Stimulated activated CD8-positive, alpha-beta memory T cell treated with anti-CD3 and anti-CD28 coated beads, Interleukin-2, amount 100 ng/mL, for 48 hours (primary cell): ENCODE measurements at places on chromosomes 16 and 17.

- DNase-seq, result no peak
Measured at GRCh38 chr17:41483531-41483930, 2.6 kb upstream of the KRT35 start.

DNA sequence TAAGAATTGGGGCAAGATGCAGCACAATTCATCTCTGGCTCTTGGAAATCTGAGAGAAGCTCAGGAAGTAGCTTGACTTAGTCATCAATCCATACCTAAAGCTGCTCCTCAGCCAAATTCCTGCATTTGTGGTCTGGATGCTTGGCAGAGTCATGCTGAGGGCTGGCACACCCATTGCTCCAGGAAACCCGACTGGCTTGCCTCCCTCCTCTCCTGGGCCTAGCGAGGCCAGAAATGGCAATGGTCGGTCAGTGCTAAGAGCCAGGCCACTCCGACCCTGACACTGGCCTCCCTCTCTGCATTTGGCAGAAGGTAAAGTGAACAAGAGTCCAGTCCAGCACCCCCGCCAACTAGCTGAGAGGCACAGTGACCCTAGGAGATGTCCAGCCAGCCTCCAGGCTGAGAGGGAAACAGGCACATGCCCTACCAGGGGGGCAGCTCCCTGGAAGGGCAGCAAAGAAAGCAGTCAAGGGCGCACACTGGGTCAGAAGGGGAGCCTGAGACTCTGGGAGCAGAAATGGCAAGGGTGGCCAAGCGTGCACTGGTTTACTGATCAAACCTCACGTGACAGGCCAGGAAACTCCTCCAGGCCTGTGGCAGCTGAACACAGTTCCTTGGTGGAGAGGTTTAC lies 10.0 kb downstream of the POLDIP2 start:
- DNase-seq, result no peak

DNA sequence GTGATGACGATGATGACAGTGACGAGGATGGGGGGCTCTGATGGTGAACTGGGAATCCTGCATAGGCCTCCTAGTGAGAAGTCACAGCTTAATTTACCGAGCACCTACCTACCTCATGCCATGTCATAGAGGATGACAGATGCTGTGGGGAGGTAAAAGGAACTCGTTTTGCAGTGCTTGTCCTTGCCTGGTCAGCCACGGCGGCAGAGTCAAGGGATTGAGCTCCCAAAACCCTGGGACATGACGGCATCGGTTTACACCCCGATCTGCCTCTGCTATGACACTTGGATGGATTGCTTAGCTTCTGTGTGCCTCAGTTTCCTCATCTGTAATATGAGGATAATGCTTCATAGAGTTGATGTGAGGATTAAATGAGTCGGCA lies 103.2 kb downstream of the NTN1 start:
- no peak for DNase-seq

- DNase-seq, result peak; percentile 90
Measured at GRCh38 chr17:7204828-7205461, 14.7 kb downstream of the DLG4 start.

DNA sequence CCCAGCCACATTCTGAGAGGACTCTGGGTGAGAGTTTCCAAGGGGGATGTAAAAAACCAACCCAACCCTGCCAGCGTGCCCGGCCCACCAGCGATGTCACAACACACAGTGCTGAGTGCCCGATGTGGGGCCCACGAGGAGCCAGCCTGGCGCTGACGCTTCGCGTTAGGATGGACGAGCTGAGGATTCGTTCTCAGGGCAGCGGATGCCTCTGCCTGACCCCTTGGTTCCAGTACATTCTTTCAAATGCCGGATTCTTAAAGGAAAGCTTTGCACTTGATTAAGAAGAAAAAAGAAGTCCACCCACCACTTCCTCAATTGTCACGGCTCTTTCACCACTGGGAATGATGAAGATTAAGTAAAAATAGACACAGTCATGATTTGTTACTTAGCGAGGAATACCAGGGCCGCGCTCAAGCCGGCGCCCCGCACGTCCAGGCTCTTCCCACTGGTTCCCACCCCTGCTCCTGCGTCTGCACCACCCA lies 79.4 kb downstream of the IRF8 start:
- DNase-seq, result no peak

DNA sequence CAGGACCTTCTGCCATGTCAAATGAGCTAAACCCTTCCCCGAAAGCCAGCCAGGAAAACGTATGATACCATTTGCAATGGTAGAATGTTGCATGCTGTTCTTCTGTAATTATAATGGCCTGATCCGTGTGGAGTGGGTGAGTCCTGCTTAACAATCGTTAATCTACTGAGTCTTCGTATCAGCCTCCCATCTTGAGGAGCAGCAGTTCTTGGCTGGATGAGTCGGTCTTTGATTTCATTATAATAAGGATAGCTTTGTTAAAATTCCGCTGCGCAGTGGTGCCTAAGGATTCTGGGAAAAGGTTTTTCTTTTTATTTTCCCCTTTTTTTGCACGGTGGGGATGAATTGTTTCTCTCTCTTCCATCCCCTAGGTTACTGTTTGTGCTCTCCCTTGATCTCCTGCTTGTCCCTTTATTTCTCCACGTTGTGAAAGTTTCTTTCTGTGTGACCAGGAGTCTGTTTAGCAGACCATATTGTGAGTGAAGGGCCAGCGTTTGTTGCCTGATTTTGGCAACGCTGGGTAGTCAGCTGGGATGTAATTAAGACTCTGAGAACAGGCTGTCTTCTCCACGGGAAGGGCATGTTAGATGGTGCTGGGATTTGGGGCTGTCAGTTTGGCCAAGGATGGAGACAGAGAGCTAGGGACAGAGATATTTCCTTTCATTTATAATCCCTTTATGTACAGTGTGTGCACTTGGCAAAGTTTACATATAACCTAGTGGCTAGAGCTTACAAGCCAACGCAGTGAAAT lies 263.0 kb downstream of the FTO start:
- DNase-seq, result no peak

GRCh38 chr16:15822957-15823356 lies 33.9 kb downstream of the MYH11 start:
- no peak for DNase-seq

- peak; percentile 7 for DNase-seq
Measured at GRCh38 chr16:4846503-4846900, 586 bp downstream of the GLYR1 start.
